ENCODE measurements at places on chromosomes 1 and 21.

DNA sequence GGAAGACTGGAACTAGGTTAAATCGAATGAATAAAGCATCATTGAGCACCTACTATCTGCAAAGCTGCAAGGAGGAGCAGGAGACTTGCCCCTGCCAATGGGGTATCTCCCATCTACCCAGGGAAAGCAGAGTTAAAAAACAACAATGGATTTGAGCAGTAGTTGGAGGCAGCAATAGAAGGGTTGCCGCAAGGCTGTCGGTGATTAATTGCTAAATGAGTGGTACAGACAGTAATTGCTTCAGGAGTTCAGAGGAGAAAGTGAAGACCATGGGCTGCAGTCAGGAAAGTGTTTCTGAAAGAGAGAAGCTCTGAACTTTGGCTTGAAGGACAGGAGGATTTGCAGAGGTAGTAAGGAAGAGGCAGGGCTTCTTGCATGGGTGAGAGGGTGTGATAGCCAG, 152.9 kb downstream of the ACTL8 start:
- no peak for DNase-seq

- no peak for DNase-seq
These were observed 131.4 kb upstream of the BCL9 start for GRCh38 chr1:147409886-147410285.

DNA sequence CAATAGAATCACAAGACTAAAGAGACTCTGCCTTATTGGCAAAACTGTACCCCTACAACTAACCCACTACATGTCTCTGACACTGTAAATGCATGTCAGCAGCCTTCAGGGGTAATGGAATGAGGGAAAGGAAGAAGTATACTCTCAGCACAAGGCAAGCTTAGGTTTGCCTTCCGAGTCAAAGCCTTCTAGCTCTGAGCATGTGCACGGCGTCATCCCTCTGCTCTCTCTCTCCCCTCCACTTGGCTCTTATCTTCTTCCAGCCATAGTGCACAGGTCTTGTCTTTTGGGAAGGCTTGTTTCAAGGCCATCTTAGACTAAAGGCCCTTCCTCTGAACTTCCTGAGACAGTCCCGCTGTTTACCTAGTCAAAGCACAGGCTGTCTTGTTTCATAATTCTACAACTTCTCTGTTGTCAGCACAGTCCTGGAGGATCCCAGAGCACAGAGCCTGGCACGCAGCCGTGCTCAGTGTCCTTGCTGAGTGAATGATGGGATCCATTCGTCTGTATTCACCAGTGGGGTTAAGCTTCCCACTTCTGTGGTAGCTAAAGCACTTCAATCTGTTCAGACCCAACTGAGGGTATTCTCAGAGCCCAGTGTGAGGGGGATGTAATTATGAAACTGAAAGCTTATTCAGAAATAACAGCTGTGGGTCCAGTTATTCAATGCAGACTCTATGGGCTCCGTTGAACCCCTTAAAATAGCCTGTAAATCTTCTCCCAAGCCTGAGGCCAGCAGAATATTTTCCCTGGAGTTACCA, 166.5 kb upstream of the PLD5 start:
- no peak for DNase-seq

DNA sequence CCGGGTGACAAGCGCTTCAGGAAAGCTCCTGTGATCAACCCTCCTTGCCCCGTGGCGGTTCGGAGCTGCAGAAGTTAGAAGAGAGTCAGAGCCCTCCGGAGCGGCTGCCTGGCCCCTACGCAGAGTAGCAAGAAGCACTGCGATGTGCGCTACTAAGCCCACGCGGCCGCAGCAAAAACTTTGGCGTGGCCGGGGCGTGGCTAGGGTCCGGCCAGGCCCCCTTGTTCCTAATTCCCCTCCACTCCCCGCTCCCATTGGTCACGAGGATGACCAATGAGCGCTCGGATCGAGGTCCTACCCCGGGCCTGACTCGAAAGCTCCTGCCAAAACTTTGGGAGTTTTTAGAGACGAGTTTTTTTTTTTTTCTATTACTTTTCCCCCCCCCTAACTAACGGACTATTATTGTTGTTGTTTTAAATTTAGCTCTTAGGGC, at the start of gene HLX:
HLX (plus strand) TSS at position 368 of the 433 bp plus-strand sequence. CDS start 415 bp downstream, outside the sequence.
- DNase-seq = no peak

GRCh38 chr1:232622378-232622777, 7.6 kb downstream of the SIPA1L2 start:
- DNase-seq = no peak

GRCh38 chr21:44000360-44000759, 11.7 kb upstream of the TRAPPC10 start:
- DNase-seq = no peak

- DNase-seq = no peak
These were observed 52.5 kb downstream of the ANGPTL1 start for GRCh38 chr1:178818416-178818815.

DNA sequence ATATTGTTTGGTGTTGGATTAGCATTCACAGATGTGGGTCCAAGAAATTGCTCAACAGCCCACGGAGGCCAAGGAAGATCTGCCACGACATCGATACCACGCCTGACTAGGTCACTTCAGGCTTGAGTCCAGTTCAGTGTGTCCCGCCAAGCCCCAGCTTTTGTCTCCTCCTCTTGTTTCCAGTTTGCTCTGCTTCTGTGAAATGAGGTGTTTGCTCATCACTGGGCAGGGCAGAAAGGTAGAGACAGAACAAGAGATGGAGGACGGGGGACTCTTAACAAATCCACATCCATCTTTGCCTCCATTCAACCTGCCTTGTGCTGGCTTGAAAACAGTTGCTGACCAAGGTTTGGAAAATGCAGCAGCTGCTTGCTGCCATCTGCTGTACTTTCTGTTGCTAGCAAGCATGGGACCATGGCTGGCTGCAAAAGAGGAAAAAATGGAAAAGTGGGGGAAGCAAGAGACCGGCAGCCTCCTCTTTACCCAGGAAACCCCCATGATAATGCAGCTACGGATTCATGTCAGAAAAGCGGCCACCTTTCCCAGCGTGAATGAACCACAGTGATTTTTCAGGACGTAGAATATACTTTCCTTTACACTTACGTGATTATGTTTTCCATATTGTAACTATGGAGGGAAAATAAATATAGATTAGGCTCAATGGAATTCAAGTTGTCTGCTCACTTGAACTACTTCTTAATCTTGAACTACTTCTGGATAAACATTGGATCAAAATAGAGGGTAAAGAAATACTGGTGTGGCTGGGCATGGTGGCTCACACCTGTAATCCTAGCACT, 80.2 kb upstream of the GREM2 start:
- DNase-seq = no peak

GRCh38 chr1:174068000-174068399, 45.8 kb upstream of the RC3H1 start:
- no peak for DNase-seq

DNA sequence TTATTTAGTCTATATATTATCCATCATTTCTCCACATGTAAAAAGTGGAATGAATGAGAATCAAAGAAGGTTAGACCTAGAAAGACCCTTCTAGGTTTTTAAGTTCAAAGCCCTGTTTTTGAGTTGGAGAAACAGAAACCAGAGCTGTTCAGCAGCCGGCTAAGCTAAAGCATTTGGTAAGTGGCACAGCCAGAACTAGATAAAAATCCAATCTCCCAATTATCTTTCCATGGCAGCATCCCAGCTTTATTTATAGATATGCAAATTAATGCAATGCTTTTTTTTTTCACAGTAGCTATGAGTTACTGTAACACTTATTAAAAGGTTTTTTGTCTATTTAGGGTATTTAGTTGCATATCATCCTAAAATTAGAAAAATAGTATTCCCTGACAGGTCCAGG, 85.1 kb downstream of the NIBAN1 start:
- DNase-seq = no peak

DNA sequence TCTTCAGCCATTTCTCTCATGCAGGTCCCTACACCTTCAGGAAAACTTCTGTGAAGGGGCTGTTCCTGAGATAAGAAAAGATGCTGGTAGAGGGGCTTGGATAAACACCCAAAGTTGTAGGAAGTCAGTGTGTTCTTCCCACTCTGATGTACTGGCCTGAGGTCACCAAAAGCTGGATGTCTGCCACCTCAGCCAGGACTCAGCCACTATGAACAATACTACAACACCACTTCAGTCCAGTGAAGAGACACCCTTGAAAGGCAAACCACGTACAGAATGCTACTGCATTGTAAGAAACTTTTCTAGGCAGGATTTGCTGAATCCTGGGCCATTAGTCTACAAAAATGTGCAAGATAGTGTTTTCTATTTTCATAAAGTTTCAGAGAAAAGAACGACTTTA, 2.4 kb downstream of the PTPN14 start:
- no peak for DNase-seq

GRCh38 chr21:41482301-41482700, 25.7 kb downstream of the TMPRSS2 start:
- no peak for DNase-seq

- DNase-seq = no peak
These were observed 164.9 kb downstream of the ST6GALNAC3 start for GRCh38 chr1:76239470-76239918.

DNA sequence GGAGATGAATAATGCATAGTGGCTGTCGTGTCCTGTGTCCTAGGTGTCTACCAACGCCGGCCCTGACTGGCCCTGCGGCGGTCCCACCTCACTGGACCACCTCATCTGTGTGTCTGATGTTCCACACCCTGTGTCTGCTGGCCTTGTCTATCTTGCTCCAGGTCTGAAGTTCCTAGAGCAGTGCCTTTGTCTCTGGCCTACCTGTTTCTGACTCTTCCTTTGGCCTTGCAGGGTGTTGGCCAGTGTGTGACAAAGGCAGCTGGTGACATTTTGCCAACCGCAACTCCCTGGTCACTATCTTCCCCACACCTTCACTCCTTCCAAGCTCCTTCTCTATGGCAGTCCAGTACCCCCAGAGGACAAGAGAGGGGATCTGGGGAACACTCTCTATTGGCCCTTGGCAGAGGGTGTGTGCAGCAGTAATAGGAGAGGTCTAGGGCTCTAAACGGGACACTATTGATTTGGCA, 1.4 kb upstream of the AHDC1 start:
- no peak for DNase-seq

- no peak for DNase-seq
These were observed 10.2 kb downstream of the S100A16 start for GRCh38 chr1:153602749-153603148.

DNA sequence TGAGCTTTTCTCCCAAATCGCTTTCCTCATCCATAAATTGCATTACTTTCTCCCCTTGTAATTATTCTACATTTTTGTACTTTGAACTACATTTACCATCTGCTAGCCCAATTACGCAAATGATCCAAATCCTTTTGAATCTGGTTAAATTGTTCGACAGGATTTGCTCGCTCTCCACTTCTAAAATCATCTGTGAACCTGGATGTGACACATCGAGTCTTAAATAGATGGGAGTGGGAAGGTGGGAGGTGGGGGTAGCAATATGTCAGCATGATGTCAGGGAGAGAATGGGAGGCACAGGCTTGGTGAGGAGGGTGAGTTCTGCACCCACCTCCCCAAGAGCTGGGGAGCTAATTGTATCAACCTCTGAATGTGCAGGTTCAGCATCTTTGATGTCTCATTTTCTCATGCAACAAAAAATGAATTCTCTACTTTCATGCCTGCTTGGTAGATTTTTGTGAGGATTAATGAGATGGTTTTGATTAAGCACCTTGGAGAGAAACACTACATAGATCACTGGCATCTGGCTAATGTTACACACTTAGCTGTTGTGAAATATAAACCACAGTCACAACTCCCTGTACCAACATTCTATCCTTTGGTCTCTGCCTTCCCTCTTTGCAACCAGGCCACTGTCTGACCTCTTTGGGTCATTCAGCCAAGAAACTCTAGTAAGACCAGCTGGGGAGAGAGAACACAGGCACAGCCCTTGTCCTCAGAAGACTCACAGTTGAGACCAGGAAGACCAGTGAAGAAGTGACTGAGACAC, 165.1 kb downstream of the DAB1 start:
- DNase-seq = no peak

DNA sequence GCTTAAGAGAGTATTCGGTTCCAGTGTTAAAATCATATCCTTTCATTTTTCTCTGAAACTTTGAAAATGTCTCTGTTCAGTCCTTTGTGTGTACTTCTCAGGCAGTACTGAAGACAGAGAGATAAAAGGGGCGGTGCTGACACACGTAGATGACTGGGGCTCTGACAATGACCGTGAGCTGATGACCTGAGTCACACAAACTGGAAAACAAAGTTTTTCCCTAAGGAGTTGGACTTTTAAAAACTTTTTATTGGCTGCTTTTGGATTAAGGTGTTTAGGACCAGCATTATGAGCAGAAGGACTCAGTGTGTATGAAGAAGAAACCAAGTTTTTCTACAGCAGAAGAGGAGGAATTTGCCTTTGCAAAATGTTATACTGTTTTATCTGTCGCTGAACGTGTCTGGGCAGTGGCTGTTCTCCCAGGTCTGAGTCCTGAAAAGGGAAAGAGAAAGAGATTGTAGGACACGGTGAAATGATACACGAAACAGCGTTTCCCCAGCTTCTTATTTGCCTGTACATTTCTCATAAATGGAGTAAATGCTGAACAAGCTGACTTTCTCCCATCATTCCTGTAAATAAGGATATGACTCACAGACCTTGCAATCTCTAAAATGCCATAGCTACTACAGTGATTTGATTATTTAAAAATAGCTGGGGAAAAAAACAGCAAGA, 51.5 kb downstream of the MAP3K7CL start:
- DNase-seq = no peak

DNA sequence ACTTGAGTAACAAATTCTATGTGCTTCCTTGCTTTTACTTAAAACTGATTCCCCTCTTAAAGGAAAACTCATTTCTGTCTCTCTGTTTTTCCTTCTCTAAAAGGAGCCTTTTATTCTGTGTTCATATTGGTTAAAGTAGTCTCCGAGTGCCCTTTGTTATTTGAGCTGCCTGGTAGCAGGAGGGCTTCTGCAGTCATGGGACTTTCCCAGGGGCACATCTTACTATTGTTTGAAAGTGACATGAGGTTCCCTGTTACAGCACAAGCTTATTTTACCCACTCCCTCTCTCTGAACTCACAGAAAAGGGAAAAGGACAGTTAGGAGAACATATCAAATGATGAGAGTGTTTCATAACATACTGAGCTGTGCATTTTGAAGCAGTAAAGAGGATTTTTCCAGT, 58.1 kb upstream of the ANGPTL1 start:
- no peak for DNase-seq

DNA sequence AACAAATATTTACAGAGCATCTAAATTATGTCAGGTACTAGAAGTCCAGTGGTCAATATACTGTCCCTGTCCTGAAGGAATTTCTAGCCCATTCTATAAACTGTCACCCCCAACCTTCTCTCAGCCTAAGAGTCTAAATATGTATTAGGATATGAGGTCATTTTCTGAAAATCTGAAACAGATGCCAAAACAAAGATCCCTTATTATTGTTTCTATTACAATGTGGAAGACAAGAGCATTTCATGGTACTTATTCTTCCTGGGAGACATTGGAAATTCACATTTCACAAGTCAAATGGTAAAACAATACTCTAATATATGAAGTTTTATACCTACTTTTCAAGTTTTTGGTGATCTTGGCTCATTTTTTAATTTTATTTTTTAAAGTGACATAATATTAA, 2.6 kb downstream of the CLCA1 start:
- no peak for DNase-seq
